Hematopoietic multipotent progenitor cell treated with erythropoietin and hydrocortisone succinate and interleukin-3 and kit ligand, for 8 days (in vitro differentiated cells): ENCODE measurements at places on chromosomes 12 and 14.
A peak's percentile ranks its signal among the peaks of the same experiment; 100 is the strongest.

DNA sequence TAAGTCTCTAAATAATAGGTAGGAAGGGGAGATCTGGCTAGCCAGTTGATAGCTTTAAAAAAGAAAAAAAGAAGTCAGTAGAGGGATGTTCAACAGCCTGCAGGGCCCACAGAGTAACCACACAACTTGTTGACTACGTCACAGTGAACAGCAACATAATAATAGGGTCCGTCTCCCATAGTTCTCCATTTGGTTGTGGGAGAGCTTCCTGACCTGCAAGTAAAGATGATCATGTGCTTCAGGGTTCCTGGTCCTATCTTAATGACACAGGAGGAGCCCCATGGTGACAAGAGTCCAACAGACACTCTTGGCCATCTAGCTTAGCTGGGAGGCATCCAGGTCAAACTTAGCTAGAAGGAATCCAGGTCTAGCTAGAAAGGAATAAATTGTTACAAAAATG lies 36.2 kb downstream of the FGD6 start:
- DNase-seq: no peak

- DNase-seq: no peak
Measured at GRCh38 chr12:53265783-53266182, 2.3 kb upstream of the ESPL1 start.

- DNase-seq: no peak
Measured at GRCh38 chr14:95841668-95842067, 35.0 kb upstream of the TUNAR start.

DNA sequence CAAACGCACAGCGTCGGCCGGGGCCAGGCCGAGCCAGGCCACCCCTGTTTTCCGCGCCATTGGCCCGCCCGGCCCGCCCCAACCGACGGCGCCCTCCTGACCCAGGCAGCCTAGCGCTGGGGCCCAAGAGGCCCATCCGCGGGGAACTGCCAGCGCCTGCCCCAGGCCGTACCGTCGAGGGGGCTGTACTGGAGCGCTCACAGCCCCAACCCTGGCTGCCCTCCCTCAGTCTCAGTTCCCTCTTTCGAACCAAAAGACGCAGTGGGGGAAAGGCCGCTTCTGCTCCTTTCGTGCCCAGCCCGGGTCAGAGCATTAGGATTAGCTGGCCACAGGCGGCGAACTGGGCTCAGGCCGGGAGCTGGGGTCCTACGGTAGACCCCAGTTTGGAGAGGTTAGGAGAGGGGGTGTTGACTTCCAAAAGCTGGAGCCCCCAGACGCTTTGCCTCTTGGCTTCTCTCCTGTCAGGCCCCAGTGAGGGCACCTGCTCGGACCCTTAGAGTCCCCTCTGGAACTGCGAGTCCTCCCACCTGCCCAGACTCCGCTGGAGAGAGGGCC lies 1.9 kb downstream of the NKX2-1 start:
- no peak for DNase-seq

DNA sequence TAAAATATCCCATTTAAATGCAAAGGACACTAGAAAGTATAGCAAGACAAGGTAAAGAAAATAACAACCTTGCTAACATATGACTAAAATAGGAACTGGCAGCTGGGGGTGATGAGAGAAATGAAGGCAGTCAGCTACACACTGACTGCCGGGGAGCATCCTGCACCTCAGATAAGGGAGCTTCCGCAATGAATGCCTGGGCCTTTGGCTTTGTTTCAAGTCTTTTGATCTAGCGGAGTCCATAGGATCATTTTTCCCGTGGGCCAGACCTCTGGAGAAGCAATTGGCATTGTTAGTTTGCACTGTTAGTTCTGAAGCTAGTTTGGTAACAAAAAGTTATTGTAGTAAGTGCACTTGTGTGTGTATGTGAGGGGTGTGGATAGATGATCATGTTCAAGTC lies 639.9 kb downstream of the DIO2 start:
- DNase-seq: no peak

GRCh38 chr12:128009108-128009507 lies 257.9 kb upstream of the TMEM132C start:
- no peak for DNase-seq

- peak; percentile 95 for DNase-seq
Measured at GRCh38 chr12:93757792-93758694, 80.9 kb downstream of the CRADD start.

- DNase-seq: no peak
Measured at GRCh38 chr14:35419429-35419841, 14.9 kb upstream of the NFKBIA start.
